Chondrocyte (in vitro differentiated cells): ENCODE measurements at places on chromosomes 2 and 18.

DNA sequence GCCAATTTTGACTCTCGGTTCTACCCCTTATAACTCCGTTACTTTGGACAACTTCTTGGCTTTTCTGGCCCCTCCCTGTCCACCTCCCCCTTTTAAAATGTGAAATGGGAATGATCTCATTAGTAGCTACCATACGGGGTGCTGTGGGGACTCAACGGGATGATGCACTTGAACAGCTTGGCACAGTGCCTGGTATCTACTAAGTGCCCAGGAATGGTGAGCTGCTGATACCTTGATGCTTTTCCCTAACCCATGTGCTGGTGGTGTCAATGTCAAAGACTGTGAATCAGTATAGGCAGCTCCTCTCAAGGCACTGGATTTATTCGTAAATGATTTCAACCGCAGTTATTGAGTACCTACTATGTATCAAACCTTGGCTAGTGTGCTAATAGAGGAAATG lies 204.2 kb downstream of the LOXHD1 start:
- no peak for DNase-seq

DNA sequence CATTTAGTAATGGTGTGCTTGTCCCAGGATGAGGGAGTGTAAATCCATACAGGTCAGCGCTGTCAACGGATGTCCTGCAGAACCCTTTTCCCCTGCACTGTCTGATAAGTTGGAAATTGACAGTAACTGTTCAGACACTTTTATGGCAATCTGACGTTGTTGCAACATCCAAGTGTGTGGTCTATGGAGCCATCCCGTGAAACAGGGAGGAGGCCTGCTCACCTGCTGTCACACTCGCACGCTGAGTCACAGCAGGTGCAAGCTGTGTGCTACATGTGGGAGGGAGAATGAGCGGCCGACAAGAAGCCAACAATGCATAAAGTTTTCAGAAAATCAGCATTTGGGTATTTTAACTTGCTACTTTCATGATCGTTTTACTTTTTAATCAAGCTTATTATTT lies 43.7 kb upstream of the RMDN2 start:
- no peak for DNase-seq

- no peak for DNase-seq
These were observed 436.9 kb downstream of the METTL4 start for GRCh38 chr18:2134364-2134763.

DNA sequence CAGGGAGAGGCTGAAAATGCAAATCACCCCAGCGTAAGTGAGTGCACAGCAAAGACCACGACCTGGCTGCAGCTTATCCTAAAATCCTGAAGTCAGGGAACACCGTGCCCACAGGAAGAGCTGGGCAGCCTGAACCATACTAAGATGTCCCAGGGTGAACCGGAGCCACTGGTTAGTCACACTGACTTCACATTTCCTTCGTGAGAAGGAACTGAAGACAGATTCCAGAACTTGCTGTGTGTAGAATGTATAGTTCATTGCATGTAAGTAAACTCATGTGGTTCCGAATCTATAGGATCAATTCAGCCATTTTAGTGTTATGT lies 84.6 kb upstream of the NDUFV2 start:
- no peak for DNase-seq

GRCh38 chr2:96073170-96073775 lies 38.6 kb upstream of the GPAT2 start:
- DNase-seq: no peak

- no peak for DNase-seq
These were observed 9.6 kb downstream of the COL6A3 start for GRCh38 chr2:237404413-237404812.

DNA sequence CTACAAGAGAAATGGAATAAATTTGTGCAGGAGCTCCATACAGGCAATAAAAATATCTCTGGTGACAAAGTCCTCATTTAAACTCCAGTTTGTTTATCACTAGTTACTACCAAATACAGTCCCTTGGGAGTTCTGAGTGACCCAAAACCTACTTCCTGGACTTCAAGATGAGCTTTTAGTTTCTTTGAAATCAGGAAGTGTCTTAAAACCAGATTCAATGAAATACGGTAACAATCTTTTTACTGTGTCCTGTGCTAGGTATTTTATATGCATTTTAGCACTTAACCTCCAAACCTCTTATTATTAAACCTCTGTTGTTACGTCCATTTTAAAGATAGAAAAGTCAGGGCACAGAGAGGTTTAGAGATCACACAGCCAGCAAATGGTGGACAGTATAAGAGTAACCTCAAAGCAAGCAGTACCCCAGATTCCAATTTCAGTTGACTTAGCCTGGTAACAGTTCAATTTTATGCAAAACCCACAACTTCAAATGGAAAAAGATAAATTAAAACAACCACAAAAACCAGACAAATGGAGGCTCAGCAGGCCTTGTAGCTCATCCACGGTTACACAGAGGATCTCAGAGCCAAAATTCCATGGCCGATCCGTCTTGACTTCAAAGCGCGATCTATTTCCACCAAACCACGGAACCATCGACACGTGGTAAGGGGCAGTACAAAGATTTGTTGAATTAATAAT lies 1.3 kb upstream of the KCMF1 start:
- DNase-seq: no peak

DNA sequence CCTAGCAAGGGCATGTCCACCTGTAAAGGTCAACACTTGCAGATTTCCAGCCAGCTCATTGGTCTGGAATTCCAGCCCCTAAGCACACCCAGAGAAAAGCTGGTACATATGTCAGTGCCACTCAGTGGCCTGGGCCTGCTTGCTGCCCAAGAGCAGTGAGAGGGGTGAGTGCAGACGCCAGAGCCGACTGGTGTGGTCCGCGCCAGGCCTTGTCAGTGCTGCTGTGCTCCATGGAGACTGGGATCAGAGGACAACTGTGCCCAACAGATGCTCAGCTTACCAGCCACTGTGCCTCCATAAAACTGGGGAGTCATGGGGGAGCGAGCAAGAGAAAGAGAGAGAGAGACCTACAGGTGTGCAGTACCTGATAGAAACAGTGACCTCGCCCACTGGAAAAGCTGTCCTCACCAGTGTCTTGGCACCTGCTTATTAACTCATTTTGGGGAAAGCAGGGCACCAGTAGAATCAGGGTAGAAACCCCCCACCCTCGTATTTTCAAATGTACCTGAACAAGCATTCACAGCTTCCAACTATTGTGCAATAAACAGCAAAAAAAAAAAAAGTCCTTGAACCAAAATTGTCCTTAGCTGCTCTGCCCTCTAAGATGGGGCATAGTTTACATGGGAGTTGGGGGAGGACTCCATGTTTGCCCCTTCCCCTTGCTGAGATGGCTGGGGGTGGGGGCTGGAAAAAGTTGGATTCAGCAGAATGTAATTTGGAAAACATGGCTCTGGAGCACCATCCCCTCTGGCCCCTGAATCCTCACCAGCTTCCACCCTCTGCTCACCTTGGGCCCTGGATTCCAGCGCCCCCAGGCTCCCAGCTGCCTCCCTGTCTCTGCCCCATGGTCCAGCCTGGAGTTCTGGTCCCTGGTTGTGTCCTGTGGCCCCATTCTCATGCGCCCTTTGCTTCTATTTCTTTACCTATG lies 1.4 kb upstream of the SP140L start:
- no peak for DNase-seq

DNA sequence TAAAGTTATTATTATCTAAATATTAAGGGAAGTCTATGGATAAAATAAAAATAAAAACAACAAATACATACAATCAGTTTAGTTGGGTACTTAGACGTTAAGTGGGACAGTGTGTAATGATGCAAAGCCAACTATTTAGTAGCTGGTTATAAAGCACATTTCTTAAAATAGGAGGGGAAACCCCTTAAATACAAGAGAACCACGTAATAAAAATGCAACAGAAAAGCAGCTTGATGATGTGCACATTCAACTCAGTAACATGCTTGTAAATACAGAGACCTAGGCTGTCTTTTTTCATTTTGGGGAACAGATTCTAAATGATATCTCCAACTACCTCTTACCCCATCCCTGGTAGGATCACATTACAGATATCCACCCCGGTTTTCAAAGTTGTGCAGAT lies 134.3 kb upstream of the AQP4 start:
- no peak for DNase-seq

GRCh38 chr18:55404832-55405465 lies 183.0 kb downstream of the TCF4 start:
- DNase-seq: no peak

DNA sequence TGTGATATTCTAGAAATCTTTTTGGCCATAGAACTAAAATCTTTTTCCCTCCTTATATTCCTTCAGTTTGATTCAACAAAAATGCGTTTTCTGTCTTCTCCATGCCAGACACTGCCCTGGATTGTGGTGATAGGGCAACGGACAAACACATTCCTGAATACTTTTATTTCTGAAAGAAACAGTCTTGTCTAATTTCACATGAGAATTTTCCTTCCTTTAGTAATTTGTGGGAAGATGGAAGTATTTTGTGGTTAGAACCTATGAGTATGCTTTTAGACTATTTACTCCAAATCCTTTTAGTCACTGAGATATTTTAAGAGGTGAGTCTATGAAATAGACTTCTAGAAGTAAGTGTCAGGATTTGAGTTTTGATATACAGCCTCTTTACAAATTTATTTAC lies 49.6 kb downstream of the COL5A2 start:
- no peak for DNase-seq

- DNase-seq: no peak
These were observed 801.2 kb upstream of the PIK3C3 start for GRCh38 chr18:41153871-41154270.

DNA sequence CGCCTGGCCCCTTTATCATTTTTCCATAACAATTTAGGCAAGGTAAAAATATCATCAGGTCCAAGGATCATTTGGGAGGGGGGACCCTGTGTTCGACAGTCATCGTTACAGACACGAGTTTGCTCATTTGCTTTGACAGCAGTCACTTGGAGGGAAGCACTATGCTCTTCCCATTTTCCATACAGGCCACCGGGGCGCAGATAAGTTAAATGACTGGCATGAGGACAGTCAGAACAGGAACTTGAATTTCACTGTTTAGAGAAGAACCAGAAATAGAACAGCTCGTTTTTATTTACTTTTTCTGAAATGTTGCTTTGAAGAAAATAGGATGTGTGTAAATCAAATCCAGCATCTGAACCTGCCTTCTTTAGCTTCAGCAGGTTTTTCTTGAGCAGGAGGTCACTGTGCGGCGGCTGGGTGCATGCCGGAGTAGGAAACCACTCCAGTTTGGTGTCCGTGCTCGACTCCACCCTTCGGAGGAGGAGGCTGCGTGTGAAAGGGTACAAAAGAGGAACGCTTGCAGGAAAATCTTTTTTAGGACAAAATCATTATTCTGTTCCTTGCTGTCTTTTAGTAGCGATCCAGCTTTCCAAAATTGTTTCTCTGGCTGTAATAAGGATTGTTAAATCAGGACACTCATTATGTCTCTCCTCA lies 15.2 kb downstream of the NPAS2 start:
- no peak for DNase-seq

GRCh38 chr2:172261292-172261691 lies 158.6 kb upstream of the DLX2 start:
- no peak for DNase-seq

- DNase-seq: no peak
These were observed 17.0 kb downstream of the TGFA start for GRCh38 chr2:70536517-70537055.

DNA sequence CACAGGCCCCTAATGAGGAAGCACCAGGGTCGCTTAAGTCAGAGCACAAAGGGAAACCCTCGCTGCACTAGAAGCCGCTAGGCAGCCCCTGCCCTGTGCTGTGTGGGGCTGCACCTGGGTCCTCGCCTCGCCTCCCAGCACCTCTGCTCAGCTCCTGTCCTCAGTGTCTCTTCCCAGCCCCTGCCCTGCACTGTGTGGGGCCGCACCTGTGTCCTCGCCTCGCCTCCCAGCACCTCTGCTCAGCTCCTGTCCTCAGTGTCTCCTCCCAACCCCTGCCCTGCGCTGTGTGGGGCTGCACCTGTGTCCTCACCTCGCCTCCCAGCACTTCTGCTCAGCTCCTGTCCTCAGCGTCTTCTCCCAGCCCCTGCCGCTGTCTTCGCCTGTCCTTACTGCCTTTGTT lies 342.8 kb downstream of the EIPR1 start:
- DNase-seq: no peak

DNA sequence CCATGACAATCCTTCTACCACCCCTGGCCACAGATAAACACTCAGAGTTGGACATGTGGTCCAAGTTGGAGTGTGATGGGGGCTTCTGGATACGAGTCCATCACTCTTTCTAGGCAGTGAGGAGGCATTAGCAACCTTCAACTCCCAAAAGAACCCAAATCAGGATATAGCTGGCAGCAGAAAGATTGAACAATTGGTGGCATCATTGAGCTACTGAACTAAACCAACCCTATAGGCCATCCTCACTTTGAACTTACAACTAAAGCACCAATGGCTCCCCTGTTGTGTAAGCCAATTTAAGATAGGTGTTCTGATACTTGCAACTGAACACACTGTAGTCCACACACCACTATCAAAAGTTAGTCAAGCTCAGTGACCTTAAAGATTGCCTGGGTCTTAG lies 24.0 kb upstream of the MARCO start:
- no peak for DNase-seq

- DNase-seq: no peak
These were observed 39.4 kb upstream of the RND3 start for GRCh38 chr2:150526827-150527226.

DNA sequence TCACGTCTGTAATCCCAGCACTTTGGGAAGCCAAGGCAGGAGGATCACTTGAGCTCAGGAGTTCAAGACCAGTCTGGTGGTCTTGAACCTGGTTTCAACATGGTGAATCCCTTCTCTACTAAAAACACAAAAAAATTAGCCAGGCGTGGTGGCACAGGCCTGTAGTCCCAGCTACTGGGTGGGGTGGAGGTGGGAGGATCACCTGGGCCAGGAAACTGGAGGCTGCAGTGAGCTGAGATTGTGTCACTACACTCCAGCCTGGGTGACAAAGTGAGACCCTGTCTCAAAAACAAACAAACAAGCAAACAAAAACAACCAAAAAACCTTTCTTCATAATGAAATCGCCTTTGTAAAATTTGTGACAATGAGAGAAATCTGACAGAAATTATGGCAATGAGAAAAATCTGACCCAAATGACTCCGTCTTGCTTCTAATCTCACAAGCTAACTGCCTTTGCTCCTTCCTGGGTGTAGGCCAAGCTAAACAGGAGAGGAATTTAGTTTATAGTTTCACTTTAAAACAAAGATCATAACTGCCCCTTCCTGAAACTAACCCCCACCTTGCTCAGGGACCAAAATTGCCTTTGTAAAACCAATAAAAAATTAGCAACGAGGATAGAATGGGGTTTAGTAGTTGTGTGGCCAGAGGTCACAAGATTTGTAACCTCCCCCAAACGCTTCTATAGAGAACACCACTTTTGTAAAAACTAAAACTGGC lies 60.7 kb upstream of the KIF5C start:
- DNase-seq: no peak

- DNase-seq: no peak
These were observed 3.9 kb downstream of the CTLA4 start for GRCh38 chr2:203871371-203871983.

DNA sequence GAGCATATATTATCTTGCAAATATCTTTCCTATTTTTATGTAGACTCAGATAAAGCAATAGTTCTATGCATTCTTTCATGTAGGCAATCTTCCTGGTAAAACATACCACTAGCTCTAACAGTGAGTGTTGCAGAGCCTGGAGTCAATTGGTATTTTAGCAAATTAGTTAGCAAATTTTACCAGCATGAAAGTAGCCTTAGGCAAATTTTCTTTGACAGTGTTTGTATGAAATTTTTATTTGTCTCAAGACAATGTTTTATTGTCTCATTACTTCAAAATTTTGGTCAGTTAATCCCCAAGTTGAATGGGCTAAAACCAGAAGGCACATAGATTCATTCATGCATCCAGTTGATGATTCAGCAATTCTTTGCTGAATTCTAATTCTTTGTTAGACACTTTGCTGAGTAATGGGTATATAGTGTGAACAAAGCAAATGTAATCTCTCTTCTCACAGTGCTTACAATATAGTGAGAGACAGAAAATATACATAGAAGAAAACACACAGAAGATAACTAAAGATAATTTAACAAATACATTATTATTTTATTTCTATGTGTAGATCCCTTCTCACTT lies 27.1 kb downstream of the SLC38A11 start:
- DNase-seq: no peak
